SW480 (cell line): ENCODE measurements at places on chromosomes 6 and 20.

DNA sequence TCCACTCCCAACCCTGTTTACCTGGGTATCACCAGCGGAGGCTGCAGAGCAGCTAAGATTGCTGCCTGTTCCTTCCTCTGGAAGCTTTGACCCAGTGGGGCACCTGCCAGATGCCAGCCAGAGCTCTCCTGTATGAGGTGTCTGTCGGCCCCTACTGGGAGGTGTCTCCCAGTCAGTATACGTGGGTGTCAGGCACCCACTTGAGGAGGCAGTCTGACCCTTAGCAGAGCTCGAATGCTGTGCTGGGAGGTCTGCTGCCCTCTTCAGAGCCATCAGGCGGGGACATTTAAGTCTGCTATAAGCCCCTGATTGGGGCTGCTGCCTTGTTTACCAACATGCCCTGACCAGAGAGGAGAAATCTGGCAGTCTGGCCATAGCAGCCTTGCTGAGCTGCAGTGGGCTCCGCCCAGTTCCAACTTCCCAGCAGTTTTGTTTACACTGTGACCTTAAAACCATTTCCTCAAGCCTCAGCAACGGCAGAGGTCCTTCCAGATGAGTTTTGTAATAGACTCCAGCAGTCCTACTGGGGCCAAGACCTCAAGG lies 2.8 kb downstream of the RAET1E start:
- peak; percentile 11 for DNase-seq

DNA sequence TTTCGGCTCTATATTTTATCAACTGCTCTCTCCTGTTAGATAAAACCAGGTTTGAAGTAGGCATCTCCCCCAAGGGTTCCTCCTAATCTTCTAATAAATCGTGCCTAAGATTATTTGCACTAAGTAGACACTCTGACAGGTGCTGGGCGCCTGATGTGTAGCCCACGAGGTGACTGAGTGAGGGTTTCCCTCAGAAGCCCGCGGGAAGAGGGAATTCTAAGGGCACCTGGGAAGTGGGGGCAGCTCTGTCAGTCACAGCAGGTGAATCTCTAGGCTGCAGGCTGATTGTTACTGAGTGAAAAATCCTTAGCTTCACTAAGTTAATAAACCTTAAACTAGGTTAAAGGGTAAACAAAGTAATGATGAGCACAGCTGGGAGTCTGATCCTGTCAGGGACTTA lies 68.2 kb downstream of the PXDC1 start:
- DNase-seq = no peak

- DNase-seq = peak; percentile 82
These were observed 18.6 kb downstream of the CCM2L start for GRCh38 chr20:32028647-32029372.

DNA sequence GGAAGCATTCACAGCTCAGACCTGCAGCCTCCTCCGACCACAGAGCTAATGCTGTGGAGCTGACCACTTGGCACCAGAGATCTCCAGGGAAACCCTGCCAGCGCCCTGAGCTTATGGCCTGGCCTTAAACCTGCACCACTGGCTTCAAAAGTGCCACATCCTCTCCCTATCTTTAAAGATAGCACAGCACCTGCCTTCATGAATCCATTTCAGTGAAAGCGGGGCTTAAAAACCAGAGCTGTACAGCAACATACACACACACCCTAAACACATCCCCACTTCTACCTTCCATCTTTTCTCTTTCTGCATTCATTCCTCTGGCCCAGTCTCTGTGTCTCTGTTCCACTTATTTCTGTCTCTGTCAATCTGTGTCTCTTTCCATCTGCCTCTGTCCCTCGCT lies 59.8 kb upstream of the CCDC167 start:
- no peak for DNase-seq

GRCh38 chr20:6347916-6348315 lies 225.1 kb upstream of the FERMT1 start:
- no peak for DNase-seq

GRCh38 chr6:144590532-144590931 lies 305.4 kb downstream of the UTRN start:
- no peak for DNase-seq

- DNase-seq = no peak
These were observed 112.2 kb downstream of the PCSK2 start for GRCh38 chr20:17339000-17339399.

GRCh38 chr6:32177183-32177787 lies 920 bp upstream of the RNF5 start:
- no peak for DNase-seq

DNA sequence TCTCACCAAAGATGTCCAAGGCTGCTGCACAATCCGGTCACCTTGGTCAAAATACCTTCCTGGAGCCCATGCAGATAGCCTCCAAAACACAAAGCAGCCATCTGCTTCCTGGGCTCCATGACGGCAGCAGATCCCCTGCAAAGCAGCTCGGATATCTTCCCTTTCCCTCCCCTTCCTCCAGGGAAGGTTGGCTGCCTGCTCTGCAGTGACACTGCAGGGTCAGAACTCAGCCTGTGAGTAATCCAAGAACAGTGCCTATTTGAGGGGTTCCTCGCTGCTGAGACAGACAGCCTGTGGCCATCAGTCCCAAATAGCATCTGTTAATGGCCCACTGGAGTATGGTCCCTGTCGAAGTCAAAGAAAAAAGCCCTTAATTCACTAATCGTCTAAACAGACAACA lies 270.8 kb downstream of the PREX1 start:
- no peak for DNase-seq

DNA sequence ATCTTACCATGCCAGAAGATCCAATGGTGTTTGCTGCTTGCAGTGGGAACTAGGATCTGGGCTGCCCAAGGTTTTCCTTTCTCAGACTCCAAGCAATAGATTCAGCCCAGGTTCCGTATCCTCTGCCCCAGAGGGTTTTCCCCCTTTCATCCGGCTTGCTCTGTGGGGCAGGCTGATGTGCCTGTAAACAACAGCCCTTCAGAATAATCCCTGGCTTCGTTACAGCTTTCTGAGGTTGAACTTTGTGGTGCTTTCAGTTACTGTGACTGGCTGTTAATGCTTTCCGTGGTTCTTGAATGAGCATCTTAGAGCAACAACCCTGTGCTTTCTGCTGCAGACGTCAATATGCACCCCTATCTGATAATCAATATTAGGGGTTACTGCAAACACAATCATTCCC lies 400.4 kb downstream of the BTBD3 start:
- no peak for DNase-seq

DNA sequence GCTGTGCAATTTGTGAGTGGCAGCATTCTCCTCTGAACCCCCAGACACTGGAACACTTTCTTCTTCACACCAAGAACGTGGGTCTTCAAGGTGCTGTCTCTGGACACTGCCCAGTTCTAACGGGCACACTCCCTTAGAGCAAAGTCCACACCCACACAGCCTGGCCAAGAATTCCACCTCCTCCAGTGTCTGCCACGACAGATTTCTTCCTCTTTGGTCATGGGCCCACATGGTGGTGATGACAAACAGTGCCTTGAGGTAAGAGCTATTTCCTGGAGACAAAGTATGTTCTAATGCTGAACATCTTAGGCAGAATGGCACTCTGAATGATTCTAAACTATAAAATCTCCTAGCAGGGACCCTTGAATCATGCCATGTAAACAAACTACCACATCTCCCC lies 25.5 kb upstream of the SSTR4 start:
- DNase-seq = no peak

DNA sequence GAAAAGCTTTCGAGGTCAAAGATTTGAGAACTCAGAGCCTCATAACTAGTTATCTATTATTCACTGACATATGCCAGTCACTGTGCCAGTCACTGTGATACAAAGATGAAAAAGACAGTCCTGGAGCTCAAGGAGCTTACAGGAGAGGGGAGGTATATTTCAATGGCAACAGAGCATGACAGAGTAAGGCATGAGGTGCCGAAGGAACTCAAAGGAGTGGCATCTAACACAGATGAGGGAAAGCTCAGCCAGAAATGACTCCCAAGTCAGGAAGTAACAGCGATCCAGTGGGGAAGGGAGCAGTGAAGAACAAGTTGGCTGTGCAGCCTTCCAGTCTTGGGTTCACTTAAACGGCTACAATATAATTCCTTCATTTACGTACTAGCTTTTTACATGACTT lies 46.6 kb downstream of the DTNBP1 start:
- DNase-seq = no peak

GRCh38 chr20:36110994-36111393 lies 43.5 kb upstream of the EPB41L1 start:
- no peak for DNase-seq
